ENCODE measurements at places on chromosomes 16 and 17. TPM values are rescaled to one million over a fixed set of nuclear protein-coding genes. Genes with fewer than 3 reads are reported as not detected.
A peak's percentile ranks its signal among the peaks of the same experiment; 100 is the strongest.

The DBF4B gene
- 8.7 TPM for polyA plus RNA-seq

DNA sequence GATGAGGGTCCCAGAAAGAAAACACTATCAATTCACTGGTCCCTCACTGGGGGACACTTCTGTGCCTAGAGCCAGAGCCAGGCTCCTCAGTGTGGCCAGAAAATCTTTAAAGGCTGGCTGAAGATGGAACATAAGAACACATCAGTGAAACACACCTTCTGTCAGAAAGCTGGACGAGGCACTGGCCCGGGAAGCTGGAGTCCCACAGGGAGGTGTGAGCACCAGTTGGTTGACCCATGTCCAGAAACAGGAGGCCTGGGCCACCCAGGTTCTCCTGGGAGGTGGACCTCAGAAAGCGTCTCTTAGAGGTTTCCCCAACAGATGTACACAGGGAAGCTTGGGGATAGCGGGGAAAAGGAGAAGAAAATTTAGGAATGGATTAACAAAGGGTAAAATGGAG lies 56.2 kb upstream of the ALDH3A2 start:
- no peak for DNase-seq

DNA sequence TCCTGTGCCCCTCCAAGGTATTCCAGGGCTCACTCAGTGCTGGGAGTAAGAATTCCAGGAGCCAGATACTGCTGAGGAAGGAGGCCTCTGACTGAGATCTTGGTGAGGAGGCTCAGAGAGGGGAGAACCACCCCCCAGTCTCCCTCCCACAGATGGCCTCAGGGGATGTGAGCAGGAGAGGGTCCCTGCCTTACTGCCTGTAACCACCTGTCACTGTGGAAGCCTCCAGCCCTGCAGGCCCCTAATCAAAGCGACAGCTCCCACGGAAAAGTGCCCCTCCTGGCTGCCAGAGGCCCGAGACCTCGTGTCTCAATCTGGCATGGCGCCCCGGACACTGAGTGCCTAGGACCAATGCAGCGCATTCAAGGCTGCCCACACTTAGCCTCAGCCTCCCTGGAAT lies 7.7 kb upstream of the C17orf113 start:
- DNase-seq = no peak

GRCh38 chr16:273547-274421 lies 2.0 kb downstream of the RGS11 start:
- no peak for DNase-seq

The PIK3R6 gene
- 1.8 TPM for polyA plus RNA-seq

DNA sequence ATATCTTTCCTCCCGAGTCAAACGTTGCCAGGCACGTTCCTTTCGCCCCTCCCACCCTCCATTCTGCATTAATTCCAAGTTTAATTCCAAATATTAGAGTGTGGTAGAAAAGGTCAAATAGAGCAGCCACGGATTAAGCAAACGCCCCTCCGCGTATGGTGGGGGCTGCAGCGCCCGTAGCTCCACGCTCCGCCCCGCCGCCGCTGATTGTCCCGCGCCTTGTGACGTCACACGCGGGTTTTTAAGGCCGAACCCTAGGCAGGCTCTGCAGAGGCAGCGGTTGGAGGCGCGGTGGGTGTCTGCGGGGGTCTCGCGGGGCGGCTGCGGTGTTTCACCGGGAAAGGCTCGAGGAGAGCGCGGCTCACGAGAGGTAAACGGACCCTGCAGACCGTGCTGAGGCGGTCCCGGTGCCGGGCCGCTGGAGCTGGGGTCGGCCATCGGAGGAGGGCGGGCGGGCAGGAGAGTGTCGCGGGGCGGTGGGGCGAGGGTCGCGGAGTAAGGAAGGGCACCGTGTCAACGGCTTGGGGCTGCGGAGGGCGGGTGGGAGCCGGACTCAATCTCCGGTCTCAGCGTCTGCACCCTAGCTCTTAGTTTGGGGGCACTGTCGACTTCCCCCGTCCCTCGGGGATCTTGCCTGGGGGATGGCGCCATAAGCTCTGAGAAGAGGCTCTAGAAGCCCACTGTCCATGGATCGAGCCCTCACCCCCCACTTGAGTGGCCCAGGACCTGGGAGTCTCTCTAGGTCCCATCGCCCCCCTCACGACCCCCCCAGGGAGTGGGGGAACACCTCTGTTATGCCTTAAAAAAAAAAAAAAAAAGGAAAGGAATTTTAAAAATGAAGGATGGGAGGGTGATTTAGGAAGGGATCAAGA lies at the start of gene ARL4D:
ARL4D (plus strand) TSS at position 270 of the 872 bp plus-strand sequence. CDS start 740 bp downstream, outside the sequence.
- DNase-seq = no peak

- no peak for DNase-seq
Observed at GRCh38 chr16:80231121-80231520, 309.7 kb upstream of the DYNLRB2 start.

DNA sequence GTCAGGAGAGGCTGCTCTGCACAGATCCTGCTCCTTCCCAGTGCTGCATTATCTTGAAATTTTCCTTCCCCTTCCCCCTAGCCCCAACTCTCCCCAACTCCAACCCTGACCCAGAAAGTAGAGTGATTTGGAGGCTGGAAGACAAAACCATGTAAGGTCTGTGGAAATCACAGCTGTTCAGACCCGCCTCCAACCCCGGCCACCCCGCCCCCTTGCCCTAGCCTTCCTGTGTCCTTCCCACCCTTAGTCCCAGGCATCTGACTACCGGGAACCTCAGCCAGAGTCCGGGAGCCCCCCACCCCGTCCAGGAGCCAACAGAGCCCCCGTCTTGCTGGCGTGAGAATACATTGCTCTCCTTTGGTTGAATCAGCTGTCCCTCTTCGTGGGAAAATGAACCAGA lies at the start of gene AOC3:
AOC3 (plus strand) TSS at position 246 of the 400 bp plus-strand sequence; CDS start at position 391, 145 bp downstream.
- DNase-seq = no peak

DNA sequence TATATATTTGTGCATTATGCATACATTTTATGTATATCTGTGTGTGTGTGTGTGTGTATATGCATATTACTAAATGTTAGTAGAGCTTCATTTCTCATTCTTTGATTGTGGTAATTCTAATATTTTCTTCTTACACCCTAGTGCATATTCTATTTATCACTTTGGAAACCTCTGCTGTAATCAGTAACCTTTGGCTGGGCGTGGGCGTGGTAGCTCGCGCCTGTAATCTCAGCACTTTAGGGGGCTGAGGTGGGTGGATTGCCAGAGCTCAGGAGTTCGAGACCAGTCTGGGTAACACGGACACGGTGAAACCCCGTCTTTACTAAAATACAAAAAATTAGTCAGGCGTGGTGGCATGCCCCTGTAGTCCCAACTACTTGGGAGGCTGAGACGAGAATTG lies 26.9 kb downstream of the CPSF4L start:
- no peak for DNase-seq

The IRX3 gene
- 26.7 TPM for polyA plus RNA-seq

GRCh38 chr17:81414756-81415516 lies 19.7 kb downstream of the BAHCC1 start:
- DNase-seq = no peak

GRCh38 chr16:89256651-89257254 lies 39.2 kb downstream of the ZNF778 start:
- no peak for DNase-seq

DNA sequence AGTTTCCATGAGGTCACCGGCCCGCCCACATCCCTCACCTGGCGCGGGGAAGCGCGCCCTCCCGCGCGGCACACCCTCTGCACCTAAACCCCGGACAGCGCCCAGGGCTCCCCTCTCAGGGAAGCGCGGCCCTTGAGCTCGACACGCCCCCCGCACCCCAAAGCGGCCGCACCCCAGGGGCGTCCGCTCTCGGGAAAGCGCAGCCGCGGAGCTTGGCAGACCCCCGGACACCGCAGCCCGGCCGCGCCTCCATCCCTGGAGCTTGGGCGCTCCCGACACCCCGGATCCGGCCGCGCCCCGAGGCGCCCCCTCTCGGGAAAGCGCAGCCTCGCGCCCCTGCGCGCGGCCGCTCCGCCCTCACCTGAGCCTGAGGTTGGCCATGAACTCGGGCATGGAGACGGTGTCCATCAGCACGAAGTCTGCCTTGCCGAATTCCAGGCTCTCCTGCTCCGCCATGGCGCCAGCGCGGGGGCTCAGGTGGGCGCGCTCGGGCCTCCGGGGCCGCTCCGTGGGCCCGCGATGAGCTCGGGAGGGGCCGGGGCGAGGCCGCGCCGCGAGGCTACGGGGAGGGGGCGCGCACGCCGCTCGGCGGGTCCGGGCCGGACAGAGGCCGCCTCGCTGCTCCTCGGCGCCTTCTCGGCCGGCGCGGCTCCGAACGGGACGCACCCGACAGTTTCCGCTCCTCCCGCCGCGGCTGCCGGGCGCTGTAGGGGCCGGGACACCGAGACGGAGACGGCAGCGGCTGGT lies at the start of gene MYO1D:
MYO1D (minus strand) TSS at position 708 of the 747 bp plus-strand sequence; CDS start at position 456, 252 bp downstream.
- DNase-seq = peak; percentile 30

- DNase-seq = no peak
Observed at GRCh38 chr16:87320510-87321227, 3.5 kb upstream of the C16orf95 start.

GRCh38 chr17:69900829-69901228 lies 174.2 kb upstream of the KCNJ16 start:
- no peak for DNase-seq

DNA sequence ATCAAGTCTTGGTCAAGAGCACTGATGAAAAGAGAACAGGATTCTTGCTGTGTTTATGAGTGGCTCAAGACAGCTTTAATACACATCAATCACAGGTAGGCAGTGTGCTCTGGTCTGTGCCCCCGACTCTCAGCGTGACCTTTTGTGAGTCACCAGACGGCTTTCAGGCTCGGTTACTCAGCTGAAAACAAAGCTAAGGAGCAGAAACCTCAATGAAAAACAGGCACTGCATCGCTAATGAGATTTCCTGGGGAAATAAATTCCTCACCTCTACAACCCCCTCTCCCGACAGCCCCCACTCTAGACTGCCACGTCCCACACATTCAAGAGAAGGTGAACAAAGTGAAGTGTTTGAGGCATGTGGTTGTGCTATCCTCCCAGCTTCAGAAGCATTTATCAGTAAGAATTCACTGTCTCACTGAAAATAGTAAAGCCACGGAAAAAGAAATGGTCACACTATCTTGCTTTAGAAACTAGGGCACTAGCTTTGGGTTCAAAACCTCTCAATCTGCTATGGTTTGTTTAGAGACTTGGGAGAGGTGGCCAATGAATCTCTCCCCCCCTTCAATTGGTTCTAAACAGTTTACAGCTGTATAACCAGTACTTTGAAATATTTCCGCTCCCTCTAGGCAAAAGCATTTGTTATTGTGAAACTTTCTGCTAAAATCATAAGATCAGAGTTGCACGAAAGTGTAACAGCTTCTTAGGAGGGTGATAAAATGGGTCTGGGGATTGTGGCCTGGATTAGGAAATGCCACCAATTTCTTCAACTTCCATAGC lies 199.5 kb upstream of the PMFBP1 start:
- peak; percentile 58 for DNase-seq

- no peak for DNase-seq
Observed at GRCh38 chr16:6898896-6899295, 433.7 kb upstream of the RBFOX1 start.

The KIF18B gene
- polyA plus RNA-seq = 11.6 TPM

- no peak for DNase-seq
Observed at GRCh38 chr16:71288570-71288889, 672 bp downstream of the CMTR2 start.

- DNase-seq = no peak
Observed at GRCh38 chr17:77449908-77450741, 309.4 kb downstream of the SEC14L1 start.

The ZNF205 gene
- polyA plus RNA-seq = 22.6 TPM

The SLFN14 gene
- 0.31 TPM for polyA plus RNA-seq

DNA sequence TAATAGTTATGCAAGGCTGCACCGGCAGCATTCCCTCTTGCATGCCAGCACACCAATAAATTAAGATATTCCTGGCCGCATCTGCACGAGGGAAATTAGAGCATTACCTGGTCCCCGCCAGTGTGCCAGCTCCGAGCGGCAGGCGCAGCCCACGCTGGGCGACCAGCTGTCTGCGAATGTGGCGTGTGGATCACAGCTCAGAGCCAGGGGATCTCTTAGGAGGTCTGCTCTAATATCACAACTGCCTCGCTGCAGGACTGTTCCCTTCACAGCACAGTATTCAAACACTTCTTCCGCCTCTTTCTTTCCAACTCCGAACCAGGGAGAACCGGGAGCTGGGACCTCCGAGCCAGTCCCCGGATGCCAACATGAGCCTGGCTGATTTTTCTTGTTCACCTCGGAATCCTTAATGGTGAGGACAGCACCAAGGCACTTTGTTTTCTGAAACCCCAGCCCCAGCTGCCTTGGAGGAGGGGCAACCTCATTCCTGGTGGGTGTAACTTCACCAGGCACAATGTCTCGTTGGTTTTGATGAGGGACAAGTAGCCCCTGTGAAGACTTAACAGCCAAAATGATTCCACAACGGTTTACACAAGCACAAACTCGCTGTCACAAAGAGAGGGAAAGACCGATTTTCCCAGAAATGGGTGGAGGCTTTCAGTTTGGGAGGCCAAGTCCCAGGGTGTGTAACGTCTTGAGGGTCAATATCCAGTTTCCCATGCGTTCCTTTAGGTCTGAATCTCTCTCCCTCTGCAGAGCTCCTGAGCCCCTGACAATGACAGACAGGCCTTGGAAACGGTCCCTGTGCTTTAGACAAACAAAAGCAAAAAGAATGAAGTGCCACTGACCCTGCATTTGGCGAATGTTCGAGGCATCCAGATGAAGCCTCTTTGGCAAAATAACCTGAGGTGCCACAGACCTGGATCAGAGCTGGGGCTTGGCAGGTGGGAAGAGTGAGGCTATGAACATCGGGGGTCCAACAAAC lies 213.2 kb downstream of the C16orf78 start:
- DNase-seq = no peak

All from left renal cortex interstitium (tissue), 4 donors.